ENCODE measurements at places on chromosomes 4 and X. TPM values are rescaled to one million over a fixed set of nuclear protein-coding genes. Genes with fewer than 3 reads are reported as not detected.

DNA sequence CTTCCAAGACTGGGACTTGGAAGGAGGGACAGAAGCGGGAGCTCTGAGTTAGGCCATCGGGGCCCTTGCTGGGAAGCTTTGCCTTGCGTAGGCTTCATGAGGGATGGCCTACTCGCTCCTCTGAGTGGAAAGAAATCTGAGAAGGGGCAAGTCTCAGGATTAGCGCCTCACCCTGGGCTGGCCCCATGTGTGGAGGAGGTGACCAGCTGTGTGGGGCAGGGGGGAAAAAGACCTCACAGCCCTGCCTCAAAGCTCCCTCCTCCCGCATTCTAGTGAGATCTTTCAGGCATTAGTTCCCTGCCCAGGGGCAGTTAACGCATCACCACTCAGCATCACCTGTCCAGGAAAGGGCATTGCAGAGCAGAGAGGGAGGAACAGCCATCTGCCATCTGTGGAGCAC lies 156.1 kb downstream of the ENPP6 start:
- no peak for DNase-seq

The DCAF4L1 gene
- total RNA-seq, result 0.28 TPM

GRCh38 chrX:63784346-63784901 lies 590 bp downstream of the ARHGEF9 start:
- DNase-seq, result no peak

- DNase-seq, result no peak
Observed at GRCh38 chr4:7095611-7096155, 27.8 kb upstream of the GRPEL1 start.

The CLTRN gene
- total RNA-seq, result 0.51 TPM

- no peak for DNase-seq
Observed at GRCh38 chrX:69289046-69289792, 124.0 kb upstream of the PJA1 start.

The SSX2 gene
- total RNA-seq, result not detected

- no peak for DNase-seq
Observed at GRCh38 chr4:85826060-85826678, 351.2 kb downstream of the ARHGAP24 start.

DNA sequence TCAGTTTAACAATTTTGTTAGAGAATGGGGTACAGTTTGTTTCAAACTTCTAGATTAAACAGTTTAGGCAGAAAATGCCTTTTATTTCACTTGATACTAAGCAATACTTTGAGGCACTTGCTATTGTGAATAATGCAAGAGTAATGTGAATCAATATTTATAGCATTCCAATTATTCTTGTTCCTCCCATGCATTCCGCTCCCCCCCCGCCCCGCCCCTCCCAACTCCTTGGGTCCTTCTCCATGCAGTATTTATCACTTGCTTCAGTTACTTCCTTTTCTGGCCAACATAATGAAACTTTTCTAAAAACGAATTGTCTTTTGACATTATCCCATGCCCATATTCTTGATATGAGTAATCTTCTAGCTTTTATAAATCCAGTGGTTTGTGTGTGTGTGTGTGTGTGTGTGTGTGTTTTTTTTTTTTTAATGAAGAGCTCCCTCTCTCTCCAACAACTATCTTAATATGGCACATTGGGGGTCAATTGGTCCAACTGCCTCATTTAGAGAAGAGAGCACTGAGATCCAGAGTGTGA lies 1.6 kb downstream of the BANK1 start:
- no peak for DNase-seq

DNA sequence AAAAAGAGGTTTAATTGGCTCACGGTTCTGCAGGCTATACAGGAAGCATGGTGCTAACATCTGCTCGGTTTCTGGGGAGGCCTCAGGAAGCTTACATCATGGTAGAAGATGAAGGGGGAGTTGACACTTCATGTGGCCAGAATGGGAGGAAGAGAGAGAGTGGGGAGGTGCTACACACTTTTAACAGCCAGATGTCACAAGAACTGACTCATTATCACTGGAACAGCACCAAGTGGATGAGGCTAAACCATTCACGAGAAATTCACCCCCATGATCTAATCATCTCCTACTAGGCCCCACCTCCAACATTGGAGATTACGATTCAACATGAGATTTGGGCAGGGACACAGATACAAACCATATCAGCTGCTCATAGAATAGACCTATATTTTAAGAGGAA lies 255.8 kb downstream of the OPHN1 start:
- no peak for DNase-seq

DNA sequence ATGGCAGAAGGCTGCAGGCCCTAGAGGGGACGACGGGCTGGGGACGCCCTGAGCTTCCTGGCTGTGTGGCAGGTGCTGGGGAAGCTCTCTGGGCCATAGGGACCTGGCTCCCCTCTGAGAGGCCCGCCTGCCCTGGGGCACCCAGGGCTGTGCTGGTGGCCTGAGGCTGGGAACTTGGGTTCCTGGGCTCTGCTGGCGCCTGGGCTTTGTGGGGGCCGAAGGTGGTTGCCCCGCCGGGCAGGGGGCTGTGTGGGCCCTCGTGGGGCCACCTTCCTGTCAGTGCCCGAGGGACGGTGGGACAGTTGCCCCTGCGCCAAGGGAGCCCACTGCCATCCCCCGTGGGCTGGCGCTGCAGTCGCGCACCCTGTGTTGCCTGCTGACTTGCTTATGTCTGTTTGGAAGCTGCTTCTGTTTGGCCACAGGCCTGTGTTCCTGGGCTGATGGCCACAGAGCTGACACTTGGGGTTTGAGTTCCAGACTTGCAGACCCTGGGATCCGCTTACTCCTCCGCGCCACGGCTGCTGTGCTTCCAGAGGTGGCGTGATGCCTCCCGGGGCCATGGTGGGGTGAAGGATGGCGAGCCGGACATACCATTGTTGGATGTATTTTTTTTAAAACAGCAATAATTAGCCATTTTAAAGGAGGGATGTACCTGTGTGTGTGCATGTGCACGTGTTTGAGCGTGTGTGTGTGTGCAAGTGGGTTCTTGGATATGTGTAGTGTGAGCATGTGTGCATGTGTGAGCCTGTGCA lies 8.5 kb downstream of the NAT8L start:
- peak; percentile 69 for DNase-seq

The IL13RA1 gene
- 54.1 TPM for total RNA-seq

- DNase-seq, result peak; percentile 88
Observed at GRCh38 chrX:68832101-68832416, 3.2 kb downstream of the EFNB1 start.

DNA sequence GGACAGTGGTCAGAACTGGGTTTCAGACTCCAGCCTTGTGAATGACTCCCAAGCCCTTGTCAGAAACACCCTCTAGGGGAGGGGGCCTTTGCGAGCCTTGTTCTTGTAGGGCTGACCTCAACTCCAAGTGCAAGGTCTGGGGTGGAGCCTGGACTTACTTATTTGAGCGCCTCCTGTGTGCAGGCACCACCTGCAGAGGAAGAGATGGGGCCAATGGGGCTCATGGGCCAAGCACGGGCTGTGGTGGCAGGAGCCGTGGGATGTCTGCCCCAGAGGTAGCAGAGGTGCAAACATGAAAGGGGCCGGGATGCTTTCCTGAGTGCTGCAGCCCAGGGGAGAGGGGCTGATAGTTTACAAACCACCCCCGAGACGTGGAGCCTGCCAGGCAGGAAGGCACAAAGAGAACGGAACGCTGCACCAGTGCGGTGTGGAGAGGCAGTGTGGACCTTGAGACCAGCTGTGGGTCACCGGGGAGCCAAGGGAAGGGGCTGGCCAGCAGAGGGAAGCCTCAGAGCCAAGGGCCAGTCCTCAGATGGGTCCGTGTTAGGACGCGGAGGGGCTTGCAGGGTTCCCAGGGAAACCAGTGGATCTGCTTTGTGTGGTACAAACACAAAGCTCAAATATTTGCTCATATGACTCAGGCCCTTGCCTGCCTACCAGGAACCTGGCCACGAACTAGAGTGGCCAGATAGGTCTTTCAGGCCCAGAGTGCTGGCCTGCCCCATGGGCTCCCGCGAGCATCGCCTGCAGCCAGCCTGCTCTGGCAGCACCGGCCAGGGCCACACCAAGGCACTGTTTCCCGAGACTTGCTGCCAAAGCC lies 8.7 kb upstream of the TADA2B start:
- peak; percentile 67 for DNase-seq

DNA sequence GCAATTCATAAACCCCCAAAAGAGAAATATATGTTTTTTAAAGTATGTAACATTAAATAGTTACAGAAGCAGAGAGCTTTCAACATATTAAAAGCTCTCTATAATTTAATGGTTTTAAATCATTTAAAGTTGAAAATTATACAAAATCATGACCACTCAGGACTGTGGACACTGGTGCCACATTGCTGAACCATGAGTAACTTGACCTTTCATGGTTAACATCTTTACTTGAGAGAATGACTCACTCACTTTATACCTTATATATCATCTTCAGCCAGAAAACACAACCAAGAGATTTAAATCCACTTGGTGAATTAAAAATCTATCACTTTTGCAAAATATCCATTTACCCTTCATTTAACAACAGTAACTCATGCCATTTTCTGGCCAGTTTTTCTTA lies 584.3 kb upstream of the SMIM31 start:
- no peak for DNase-seq

- DNase-seq, result no peak
Observed at GRCh38 chrX:130834149-130834548, 68.9 kb downstream of the ENOX2 start.

DNA sequence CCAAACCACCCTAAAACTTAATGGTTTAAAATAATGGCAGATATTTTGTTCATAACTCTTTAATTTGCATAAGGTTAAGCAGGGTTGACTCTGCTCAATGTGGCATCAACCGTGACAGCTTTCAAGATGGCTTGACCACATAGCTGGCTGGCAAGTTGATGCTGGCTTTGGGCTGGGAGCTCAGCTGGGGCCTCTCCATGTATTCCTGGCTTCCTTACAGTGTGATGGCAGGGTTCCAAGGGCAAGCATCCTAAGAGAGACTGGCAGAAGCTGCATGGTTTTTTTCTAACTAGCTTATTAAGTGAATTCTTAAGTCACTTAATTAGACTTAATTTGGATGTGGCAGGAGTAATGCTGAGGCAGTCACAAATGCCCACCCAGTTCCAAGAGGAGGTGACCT lies 4.5 kb downstream of the RP2 start:
- no peak for DNase-seq

DNA sequence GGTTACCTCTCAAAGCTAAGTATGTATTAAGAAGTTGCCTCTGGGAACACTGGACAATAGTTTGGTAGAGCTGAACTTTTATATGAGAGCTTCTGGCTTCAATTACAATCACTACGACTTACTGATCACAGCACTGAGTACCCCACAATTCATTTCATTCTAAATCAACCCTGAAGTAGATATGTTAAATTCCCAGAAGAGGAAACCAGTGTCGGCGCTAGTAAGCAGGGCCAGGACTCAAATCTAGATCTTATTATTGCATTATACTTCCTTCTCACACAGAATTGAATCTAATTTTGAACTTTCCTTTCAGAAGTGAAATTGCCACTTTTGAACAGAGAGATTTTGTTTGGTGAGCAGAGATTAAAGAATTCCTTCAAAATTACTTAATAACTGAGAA lies 41.8 kb downstream of the HUWE1 start:
- DNase-seq, result no peak

DNA sequence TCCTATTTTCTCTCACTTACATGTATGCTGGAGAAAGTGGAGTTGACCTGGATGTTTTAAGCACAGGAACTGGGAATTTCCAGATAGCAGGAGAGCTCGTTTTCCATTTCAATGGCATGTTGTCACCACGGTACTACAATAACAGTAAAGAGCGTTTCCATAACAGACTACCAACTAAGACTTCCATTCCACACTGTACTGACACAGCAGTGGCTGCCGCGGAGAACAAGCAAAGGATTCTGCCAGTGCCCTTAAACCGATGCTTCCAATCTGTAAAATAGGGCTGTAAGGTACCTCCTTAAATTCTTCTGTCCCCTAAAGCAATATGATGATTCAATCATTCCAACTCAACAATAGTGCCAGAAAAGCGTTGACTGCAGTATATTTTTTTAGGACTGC lies 143.9 kb downstream of the KLHL13 start:
- DNase-seq, result no peak

- DNase-seq, result no peak
Observed at GRCh38 chrX:126847143-126847542, 27.6 kb downstream of the PRR32 start.

- DNase-seq, result no peak
Observed at GRCh38 chr4:78534286-78534955, 17.1 kb upstream of the ANXA3 start.

GRCh38 chrX:40807384-40807783 lies 72.0 kb upstream of the MED14 start:
- DNase-seq, result no peak

The DOK7 gene
- not detected for total RNA-seq

- no peak for DNase-seq
Observed at GRCh38 chr4:80009806-80010205, 63.2 kb downstream of the ANTXR2 start.

- no peak for DNase-seq
Observed at GRCh38 chr4:6988016-6988715, 55.0 kb upstream of the TADA2B start.

Measured in posterior vena cava (tissue), 2 donors.